ENCODE measurements at places on chromosomes 6 and 20. TPM values are rescaled to one million over a fixed set of nuclear protein-coding genes. Genes with fewer than 3 reads are reported as not detected.

HLA-DMB gene
- total RNA-seq = not detected

RSPH3 gene
- 3.9 TPM for total RNA-seq

DUSP15 gene
- total RNA-seq = 3.4 TPM

C20orf141 gene
- not detected for total RNA-seq

RBPJL gene
- total RNA-seq = not detected

TP53TG5 gene
- total RNA-seq = not detected

SPATS1 gene
- total RNA-seq = not detected

NMBR gene
- total RNA-seq = not detected

CGA gene
- total RNA-seq = not detected

- H3K4me3 ChIP-seq = peak overlapping the region; percentile 96
- H3K4me1 ChIP-seq = peaks cover 16% of the 10 kb centered on the region
- H3K36me3 ChIP-seq = peaks cover 33% of the 10 kb centered on the region
- H3K27ac ChIP-seq = peak overlapping the region; percentile 99
Observed at GRCh38 chr20:652615-653109, 338 bp downstream of the SRXN1 start.

- no peak overlapping the region for H3K27ac ChIP-seq
- H3K4me3 ChIP-seq = no peak overlapping the region
- no peaks in the 10 kb centered on the region for H3K4me1 ChIP-seq
- no peak for DNase-seq
Observed at GRCh38 chr20:23100720-23101107, 14.6 kb upstream of the CD93 start.

- H3K27me3 ChIP-seq = no peaks in the 10 kb centered on the region
- no peaks in the 10 kb centered on the region for H3K36me3 ChIP-seq
- DNase-seq = peak; percentile 54
Observed at GRCh38 chr20:51687108-51687507, 81.1 kb downstream of the ATP9A start.

- peaks cover 27% of the 10 kb centered on the region for H3K36me3 ChIP-seq
- DNase-seq = no peak
- no peak overlapping the region for H3K27ac ChIP-seq
- H3K27me3 ChIP-seq = no peaks in the 10 kb centered on the region
- H3K4me3 ChIP-seq = no peak overlapping the region
Observed at GRCh38 chr20:59937150-59937549, 3.0 kb downstream of the PPP1R3D start.

DNA sequence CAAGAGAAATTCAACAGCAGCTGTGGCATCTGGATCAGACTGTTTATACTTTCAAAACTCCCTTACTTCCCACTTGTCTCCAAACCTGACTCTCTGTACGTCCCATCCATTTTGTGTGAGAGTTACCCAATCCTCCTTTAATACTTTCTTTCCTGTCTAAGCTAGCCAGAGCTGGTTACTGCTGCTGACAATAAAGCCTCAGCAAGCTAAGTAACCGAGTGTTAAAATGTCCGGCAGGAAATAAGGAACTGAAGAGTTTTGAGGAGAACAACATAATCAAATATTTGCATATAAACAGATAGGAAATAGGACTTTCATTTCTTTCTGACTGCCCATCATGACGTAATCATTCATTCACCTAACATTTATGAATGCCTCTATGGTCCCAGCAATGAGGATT is 11.6 kb downstream of the TMEM30A start:
- H3K36me3 ChIP-seq = peaks cover 50% of the 10 kb centered on the region
- no peaks in the 10 kb centered on the region for H3K27me3 ChIP-seq
- no peak for DNase-seq

DNA sequence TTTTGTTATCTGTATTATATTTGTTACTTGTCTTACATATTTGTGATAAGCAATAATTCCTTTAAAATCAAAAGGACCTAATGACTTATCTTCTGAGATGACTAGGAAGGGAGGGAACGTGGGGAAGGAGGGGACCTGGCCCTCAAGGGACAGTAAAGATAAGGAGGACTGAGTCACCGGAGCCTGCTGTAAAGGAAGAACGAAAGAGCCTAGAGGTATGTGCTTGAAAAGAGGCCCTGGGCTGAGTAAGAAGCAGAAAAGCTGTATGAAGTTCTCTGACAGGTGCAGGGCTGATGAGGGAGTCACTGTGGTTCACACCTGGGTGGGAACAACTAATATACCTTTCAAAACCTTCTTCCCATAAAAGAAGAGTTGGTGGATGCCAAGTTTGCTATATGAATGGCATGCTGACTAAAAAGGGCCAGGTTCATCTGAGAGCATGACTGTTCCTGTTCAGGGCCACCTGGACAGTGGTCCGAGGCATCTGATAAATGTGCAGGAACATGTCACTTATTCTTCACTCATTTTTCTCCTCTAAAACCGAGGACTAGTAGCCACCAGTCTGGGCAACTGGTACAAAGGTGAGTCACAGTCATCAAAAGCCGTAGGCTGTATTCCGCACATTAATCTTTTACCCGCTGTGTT is 111.3 kb downstream of the TNFAIP3 start:
- no peaks in the 10 kb centered on the region for H3K4me1 ChIP-seq
- H3K4me3 ChIP-seq = no peak overlapping the region
- no peak overlapping the region for H3K27ac ChIP-seq
- H3K36me3 ChIP-seq = no peaks in the 10 kb centered on the region

GRCh38 chr6:13186861-13187260 is 141.5 kb downstream of the TBC1D7 start:
- no peaks in the 10 kb centered on the region for H3K36me3 ChIP-seq
- H3K4me3 ChIP-seq = no peak overlapping the region
- DNase-seq = no peak
- no peaks in the 10 kb centered on the region for H3K4me1 ChIP-seq
- no peak overlapping the region for H3K27ac ChIP-seq

GRCh38 chr6:79173378-79173777 is 61.1 kb downstream of the HMGN3 start:
- H3K27ac ChIP-seq = no peak overlapping the region
- H3K27me3 ChIP-seq = no peaks in the 10 kb centered on the region

- H3K27me3 ChIP-seq = no peaks in the 10 kb centered on the region
- H3K36me3 ChIP-seq = peaks cover 20% of the 10 kb centered on the region
- DNase-seq = no peak
- H3K4me3 ChIP-seq = no peak overlapping the region
- no peaks in the 10 kb centered on the region for H3K4me1 ChIP-seq
Observed at GRCh38 chr6:158109748-158110147, 58.3 kb downstream of the SERAC1 start.

GRCh38 chr6:98842342-98843180 is 8.2 kb downstream of the POU3F2 start:
- H3K27ac ChIP-seq = no peak overlapping the region
- peaks cover 74% of the 10 kb centered on the region for H3K27me3 ChIP-seq
- H3K4me1 ChIP-seq = peaks cover 6% of the 10 kb centered on the region
- no peak overlapping the region for H3K4me3 ChIP-seq
- DNase-seq = no peak
- no peaks in the 10 kb centered on the region for H3K36me3 ChIP-seq

DNA sequence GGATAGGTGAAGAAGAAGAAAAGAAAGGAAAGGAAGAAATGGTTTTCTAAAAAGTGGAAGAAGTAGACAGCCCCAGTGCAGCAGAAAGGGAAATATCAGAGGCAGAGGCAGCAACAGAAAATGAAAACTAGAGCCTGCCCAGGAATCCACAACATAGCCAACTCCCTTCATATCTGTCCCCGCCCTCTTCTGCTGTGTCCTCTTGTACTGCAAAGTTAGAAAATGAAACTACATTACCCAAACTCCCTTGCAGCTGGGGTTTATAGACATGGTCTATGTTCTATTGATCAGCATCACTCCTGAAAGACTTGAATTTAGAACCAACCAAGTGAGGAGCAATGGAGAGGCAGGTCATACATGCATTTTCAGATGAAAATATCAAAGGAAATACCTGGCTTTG is 200.5 kb upstream of the PHACTR1 start:
- H3K27ac ChIP-seq = no peak overlapping the region
- no peak overlapping the region for H3K4me3 ChIP-seq
- DNase-seq = no peak
- no peaks in the 10 kb centered on the region for H3K4me1 ChIP-seq
- no peaks in the 10 kb centered on the region for H3K36me3 ChIP-seq

DNA sequence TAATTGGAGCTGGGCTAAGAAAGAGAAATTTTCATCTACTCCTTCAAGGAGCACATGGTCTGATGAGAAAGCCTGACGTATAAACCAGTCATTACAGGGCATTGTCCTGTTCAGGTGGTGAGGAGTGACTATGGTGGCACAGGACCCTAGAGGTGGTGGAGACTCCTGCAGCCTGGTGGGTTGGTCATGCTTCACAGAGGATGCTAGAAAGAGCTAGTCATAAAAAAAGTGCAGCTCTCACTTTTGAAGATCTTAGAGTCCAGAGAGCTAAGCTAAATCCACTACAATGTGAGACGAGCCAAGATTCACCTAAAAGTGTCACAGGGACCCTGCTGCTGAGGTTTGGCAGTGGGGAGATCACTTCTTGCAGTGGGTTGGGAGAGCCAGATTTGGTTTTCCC is 9.8 kb upstream of the ZNF831 start:
- peaks cover 8% of the 10 kb centered on the region for H3K27me3 ChIP-seq
- no peak for DNase-seq
- H3K27ac ChIP-seq = no peak overlapping the region

DNA sequence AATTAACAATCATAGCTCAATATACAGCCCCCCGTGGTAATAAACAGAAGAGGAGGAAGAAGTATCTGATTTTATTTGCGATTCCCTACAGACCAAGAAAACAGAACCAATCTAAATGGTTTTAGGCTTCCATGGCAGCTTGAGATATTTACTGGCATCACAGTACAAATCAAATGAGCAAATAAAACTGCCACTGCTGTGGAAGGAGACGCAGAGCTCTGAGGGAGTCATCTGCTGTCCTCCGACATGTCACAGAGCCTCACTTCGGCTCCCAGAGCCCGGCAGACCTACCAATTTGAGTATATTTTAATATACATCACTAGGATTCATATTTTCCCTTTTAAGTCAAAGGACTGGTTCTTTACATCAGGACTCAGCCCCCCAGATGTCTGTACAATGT is 145.2 kb upstream of the KCNQ5 start:
- H3K27ac ChIP-seq = no peak overlapping the region
- H3K27me3 ChIP-seq = no peaks in the 10 kb centered on the region
- H3K36me3 ChIP-seq = no peaks in the 10 kb centered on the region
- H3K4me3 ChIP-seq = no peak overlapping the region
- no peaks in the 10 kb centered on the region for H3K4me1 ChIP-seq

- no peak overlapping the region for H3K27ac ChIP-seq
- DNase-seq = no peak
- peaks cover 6% of the 10 kb centered on the region for H3K27me3 ChIP-seq
- no peak overlapping the region for H3K4me3 ChIP-seq
- no peaks in the 10 kb centered on the region for H3K36me3 ChIP-seq
- H3K4me1 ChIP-seq = no peaks in the 10 kb centered on the region
Observed at GRCh38 chr6:99093456-99094190, 145.9 kb upstream of the FBXL4 start.

GRCh38 chr20:7980332-7981046 is 39.1 kb downstream of the TMX4 start:
- DNase-seq = peak; percentile 10
- no peaks in the 10 kb centered on the region for H3K36me3 ChIP-seq
- H3K4me3 ChIP-seq = no peak overlapping the region

DNA sequence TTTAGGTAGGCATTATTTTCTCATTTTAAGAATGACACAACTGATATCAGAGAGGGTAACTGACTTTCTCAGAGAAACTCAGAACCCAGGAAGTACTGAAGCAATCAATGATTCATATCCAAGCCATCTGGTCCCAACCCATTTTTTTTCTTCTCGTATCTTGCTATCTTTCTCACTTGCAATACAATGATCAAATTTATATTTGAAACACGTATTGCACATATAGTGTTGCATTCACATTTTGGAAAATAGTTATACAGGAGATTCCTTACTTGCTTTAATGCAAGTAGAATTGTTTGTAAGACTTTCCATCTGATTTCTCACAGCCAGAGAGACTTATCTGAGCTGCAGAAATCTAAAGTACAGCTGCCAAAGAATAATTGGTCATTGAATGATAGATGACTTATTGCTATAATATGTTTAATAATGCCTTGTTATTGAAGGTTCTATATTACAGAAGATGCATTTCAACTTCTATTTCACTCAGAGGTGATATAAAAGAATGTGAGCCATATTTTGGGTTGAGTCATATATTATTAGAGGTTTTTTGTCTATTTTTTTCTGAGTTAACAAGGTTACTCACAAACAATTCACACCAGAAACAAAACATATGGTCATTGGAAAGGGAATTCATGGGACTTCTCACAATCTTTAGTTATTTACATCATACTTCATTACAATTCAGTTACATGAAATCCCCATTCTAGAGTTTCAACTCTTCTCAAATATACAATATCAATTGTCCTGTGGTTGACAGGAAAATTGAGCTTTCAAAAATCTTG is 337.5 kb upstream of the CITED2 start:
- peaks cover 18% of the 10 kb centered on the region for H3K4me1 ChIP-seq
- no peaks in the 10 kb centered on the region for H3K36me3 ChIP-seq
- H3K4me3 ChIP-seq = no peak overlapping the region
- no peak for DNase-seq
- H3K27ac ChIP-seq = no peak overlapping the region

DNA sequence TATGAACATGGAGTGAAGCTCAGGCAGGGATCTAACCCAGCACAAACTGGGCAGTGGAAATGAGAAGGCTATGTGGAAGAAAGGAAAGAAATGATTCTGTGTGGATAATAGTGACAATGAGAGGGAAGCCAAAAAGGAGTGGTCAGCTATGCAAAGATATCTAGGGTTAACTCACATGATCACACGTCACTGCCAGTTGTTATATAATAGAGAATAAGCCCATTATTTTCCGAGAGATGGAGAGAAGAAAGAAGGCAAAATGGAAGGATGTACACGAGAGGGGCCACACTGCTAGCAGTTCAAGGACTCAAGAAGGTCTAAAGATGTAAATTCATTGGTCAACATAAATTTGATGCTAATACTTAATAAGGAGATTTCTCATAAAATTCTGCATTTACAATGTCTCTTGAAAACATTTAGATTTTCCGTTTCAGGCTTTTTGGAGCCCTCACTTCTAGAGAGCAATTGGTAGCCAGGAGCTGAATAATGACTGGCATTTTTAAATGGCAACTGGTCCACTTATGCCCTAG is 18.8 kb upstream of the RCAN2 start:
- H3K4me3 ChIP-seq = no peak overlapping the region
- H3K27ac ChIP-seq = no peak overlapping the region
- no peaks in the 10 kb centered on the region for H3K27me3 ChIP-seq
- H3K4me1 ChIP-seq = peaks cover 12% of the 10 kb centered on the region
- no peaks in the 10 kb centered on the region for H3K36me3 ChIP-seq

DNA sequence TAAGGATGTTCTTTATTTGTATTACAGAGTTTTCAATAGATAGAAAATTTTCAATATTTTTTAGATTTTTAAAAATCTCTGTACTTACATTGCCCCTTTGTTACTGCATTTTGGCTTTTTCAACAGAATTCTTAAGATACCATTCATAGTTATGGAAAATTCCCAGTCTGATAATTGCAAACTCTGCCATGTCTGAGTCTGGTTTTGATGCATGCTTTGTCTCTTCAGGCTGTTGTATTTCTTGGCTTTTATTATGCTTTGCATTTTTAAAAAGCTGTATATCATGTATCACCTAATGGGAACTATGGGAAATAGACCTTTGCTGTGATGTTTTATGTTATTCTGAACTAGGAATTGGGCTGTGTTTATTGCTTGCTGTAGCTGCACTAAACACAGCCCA is 898.9 kb upstream of the ADGRB3 start:
- H3K27me3 ChIP-seq = no peaks in the 10 kb centered on the region
- no peak overlapping the region for H3K27ac ChIP-seq
- no peaks in the 10 kb centered on the region for H3K36me3 ChIP-seq

GRCh38 chr6:98836962-98837944 is 2.9 kb downstream of the POU3F2 start:
- no peak for DNase-seq
- H3K4me3 ChIP-seq = no peak overlapping the region
- no peaks in the 10 kb centered on the region for H3K36me3 ChIP-seq
- no peak overlapping the region for H3K27ac ChIP-seq
- peaks cover 39% of the 10 kb centered on the region for H3K4me1 ChIP-seq

- peak overlapping the region; percentile 65 for H3K27ac ChIP-seq
- H3K4me1 ChIP-seq = peaks cover 21% of the 10 kb centered on the region
Observed at GRCh38 chr6:105459864-105460263, 57.0 kb upstream of the PREP start.

All from SJSA1 (cell line).